ENCODE measurements at places on chromosomes 6 and 20.

DNA sequence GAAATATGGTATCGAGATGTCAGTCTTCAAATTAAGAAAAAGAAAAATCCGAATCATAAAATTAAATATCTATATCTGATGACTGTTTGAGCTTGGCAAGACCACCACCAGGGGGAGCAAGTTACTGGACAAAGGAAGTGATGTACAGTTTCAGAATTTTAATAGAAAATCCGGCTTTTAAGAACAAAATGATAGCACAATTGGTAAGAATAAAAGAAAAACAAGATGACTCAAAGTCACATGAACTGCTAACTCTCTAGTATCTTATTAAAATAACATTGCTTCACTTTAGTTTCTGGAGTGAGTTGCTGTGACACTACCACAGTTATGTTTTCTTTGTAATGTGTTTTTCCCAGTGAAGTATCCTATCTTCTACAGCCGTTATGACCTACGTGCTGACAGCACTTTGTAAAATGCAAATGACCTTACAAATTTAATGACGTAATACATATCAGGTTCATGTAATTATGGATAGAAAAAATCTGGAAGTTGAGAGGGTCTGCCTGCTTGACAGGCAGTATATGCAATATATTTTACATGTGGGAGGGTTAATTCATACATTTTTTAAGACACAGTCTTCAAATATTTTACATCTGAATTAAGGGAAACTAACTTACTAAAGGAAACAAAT, 405.3 kb upstream of the HS3ST5 start:
- DNase-seq: peak; percentile 30

DNA sequence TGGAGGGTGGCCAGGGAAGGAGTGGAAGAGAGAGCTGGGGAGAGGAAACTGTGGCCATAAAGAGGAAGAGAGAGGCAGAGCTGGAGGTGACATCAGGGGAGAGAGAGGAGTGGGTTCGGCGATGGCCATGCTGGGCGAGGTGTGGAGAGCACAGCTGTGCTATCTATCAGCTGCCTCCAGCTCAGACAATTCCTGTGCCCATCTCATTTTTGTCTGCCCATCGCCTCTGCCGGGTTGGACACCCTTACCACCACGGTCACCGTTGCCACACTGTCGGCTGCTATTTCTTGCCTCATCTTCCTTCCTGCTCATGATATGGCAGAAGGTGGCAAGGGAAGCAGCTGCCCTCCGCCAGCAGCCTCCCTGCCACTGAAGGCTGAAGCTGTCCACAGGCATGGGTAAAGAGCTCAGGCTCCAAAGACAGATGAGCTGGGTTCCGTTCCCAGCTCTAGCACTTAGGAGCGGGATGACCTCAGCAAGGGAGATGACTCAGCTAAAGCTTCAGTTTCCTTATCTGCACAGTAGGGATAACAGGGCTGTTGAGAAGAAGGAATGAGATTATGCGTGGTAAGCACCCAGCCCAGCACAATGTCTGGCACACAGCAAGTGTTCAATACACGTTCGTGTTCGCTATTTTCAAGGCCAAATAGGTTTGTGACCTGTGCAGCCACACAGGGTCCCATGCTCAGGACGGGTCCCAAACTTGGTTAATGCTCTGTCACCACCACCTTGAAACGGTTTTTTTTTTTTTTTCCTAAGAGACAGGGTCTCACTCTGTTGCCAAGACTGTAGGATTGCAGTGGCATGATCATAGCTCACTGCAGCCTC, 21.9 kb upstream of the TAF8 start:
- DNase-seq: peak; percentile 90

DNA sequence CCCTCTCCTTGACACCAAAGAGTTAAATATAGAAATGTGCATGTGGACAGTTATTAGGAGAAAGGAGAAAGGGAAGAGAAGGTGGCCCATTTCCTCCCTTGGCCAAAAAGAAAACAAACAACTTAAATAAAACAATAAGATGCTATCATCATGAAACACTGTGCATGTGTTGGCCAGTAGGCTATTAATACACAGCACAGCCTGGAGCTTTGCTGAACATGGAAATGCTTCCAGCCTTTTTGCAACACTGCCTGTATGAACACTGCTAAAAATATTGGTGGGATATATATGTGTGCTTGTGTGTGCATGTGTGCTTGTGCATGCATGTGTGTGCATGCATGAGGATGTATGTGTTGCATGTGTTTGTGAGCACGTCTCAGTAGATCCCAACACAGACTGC, 100.4 kb downstream of the LY86 start:
- DNase-seq: no peak

DNA sequence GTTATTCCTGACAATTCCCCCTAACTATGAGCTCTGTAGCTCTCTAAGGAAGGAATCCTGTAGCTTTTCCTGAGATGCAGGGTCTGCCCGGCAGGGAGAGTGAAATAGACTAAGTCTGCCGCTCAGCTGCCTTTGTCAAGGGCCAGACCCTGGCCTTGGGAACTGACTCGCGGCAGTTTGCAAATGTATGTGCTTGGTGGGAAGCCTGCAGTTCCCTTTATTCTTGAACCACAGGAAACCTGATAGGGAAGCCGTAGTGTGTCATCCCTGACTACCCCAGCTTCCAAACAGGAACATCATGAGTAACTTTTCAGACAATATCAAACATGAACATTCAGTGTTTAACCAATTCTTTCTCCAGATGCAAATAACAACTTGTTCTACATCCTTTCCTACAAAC, 78.7 kb upstream of the IFNGR1 start:
- DNase-seq: peak; percentile 76

DNA sequence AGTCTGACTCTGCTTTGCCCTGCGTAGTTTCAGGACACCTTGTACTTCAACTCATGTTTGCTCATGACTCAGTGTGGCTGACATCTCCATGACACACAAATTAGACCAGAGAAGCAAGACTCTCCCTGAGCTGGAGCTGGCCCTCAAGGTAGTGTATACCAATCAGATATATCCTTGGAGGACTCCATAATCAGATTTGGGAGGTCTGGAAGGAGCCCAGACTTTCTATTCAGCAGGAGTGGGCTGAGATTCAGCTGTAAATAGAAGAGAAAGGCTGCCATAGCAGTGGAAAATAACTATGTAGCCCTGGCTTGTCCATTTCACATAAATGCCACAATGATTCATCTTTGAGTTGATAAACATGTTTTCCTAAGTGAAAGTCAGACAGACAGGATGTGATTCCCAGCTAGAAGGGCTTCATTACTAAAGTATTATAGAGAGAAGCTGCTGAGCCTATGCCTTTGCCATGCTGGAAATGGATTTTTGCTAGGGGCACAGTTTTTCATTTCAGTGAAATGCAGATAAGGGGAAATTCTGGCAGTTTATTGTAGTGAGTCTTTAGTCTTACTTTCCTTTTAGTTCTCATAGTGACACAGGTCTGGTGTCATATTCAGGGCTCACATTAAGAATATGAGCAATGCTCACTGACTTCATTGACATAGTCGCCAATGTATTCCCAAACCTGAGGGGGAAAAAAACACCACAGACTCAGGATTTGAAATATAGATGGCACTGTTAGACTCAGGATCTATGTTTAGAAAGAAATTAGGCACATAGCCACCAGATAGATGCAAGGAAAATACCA, 95.3 kb downstream of the CLVS2 start:
- no peak for DNase-seq

GRCh38 chr20:6295127-6295866, 172.5 kb upstream of the FERMT1 start:
- DNase-seq: no peak

GRCh38 chr6:134211297-134211696, 106.6 kb downstream of the SGK1 start:
- no peak for DNase-seq

DNA sequence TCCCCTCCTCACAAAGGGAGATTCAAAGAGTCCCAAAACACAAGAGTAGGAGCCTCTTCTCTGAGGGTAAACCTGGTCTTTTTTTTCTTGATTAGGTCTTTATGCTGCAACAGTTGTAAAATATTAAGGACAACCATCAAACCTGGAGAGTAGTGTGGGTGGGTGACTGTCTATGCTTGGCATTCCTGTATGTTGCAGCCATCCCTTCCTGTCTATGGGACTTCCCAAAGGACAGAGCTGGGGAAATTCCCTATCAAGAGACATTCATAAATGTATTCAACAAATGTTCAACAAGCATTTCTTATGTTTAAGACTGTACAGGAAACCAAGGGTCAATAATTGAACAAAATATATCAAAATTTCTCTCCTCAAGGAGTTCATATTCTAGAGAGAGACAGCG, 5.5 kb downstream of the BTN2A2 start:
- DNase-seq: no peak

- DNase-seq: peak; percentile 23
Measured at GRCh38 chr20:2237059-2237458, 58.7 kb upstream of the TGM3 start.

DNA sequence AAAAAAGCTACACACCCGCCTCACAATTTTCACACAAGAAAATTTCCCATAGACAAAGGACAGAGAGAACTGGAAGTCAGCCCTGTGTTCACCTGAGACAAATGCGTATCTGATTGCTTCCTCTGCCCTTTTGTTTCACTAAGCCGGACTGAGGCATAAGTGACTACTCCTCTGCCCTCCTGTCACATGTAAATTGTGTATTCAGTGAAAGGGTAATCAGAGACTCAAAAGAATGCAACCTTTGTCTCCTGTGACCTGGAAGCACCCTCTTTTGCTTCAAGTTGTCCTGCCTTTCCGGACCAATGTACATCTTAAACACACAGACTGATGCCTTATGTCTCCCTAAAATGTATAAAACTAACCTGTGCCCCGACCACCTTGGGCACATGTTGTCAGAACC, 483.8 kb upstream of the EYS start:
- DNase-seq: no peak

GRCh38 chr6:168948990-168949531, 304.6 kb downstream of the THBS2 start:
- DNase-seq: no peak

DNA sequence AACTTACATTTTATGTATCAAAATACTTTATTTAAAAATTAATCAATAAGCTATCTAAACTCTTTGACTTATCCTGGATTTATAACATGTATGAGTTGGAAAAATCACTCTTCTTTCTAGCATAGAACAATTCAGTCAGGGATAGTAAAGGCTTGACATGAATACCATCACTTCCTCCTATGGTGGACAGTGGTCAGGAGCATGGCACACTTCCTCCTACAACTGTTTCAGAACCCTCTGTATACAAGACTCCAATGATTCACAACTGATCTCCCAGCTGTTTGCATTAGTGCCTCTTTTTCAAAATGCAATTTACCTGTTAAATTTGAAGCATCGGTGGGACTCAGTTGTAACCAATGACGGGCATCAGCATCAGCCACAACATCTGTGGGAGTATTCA, 129.7 kb downstream of the RALGAPA2 start:
- DNase-seq: peak; percentile 14

GRCh38 chr20:63309261-63310071, 16.5 kb downstream of the COL20A1 start:
- peak; percentile 15 for DNase-seq

- peak; percentile 84 for DNase-seq
Measured at GRCh38 chr20:2221921-2222320, 73.9 kb upstream of the TGM3 start.

- no peak for DNase-seq
Measured at GRCh38 chr6:41058783-41059181, 5.8 kb downstream of the APOBEC2 start.

GRCh38 chr6:119290306-119290705, 59.3 kb downstream of the MAN1A1 start:
- DNase-seq: no peak

GRCh38 chr6:68633972-68634725, 933 bp upstream of the ADGRB3 start:
- DNase-seq: no peak

GRCh38 chr6:54493138-54493537, 184.9 kb downstream of the TINAG start:
- no peak for DNase-seq

- DNase-seq: peak; percentile 8
Measured at GRCh38 chr6:90000864-90001731, 106.8 kb downstream of the GJA10 start.

DNA sequence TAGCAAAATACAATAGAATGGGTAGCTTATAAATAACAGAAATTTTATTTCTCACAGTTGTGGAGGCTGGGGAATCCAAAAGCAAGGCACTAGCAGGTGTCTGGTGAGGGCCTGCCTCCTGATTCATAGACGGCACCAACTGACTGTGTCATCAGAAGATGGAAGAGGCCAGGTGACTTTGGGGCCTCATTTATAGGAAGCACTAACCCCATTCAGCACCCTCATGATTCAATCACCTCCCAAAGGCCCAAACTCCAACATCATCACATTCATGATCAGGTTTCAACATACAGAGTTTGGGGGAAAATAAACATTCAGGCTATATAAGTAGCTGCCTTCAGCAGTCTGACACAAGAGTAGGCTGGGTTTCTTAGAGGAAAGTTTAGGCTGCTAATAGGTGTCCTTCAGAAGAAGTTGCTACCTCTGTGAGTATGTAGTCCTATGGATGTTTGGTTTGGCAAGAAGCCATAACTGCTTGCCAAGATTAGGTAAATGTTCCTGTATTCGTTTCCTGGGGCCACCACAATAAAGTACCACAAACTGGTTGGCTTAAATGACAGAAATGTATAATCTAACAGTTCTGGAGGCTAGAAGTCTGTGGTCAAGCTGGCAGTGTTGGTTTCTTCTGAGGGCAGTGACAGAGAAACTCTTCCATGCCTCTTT, 48.8 kb downstream of the NT5E start:
- no peak for DNase-seq

GRCh38 chr6:149336609-149336928, 19.1 kb downstream of the TAB2 start:
- no peak for DNase-seq

- DNase-seq: no peak
Measured at GRCh38 chr6:40948570-40948969, 90.5 kb downstream of the UNC5CL start.

DNA sequence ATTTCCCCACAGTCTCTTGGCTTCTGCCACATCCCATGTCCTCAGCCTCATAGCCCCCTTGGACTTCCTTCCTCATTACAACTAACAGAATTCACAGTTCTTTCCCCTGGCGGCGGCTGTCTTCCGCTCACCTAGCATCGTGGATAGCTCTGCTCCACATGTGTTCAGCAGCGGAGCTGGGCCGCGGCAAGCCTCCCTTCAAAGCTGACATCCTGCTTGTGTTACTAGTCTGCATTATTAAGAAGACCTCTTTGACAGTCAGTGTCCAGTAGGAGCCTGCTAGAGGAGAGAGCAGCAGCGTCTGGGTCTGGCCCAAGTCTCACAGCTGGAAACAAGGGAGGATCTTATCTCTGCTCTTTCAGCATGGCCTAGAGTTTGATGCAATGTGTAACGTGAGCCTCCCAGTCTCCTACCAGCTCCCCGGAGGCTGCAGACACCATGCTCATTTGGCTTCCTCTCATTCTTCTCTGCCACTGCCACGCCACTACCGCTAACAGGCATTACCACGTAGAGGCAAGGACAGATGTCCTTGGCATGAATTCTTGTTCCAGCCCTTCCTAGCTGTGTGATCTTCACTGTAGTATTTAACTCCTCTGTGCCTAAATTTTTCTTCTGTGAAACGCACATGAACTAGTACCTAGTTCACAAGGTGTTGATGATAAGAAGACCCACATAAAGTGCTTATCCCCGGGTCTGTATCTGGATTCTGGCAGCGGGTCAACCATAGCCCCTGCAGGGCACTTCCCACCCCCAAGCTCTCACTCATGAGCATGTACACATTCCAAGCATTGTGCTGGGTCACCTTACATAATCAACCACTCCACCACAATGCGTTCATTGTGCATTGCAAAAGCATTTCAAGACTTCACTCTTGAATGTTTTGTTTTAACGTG, 107.1 kb upstream of the BACH2 start:
- peak; percentile 7 for DNase-seq
